ENCODE measurements at places on chromosomes 13 and 19. TPM values are rescaled to one million over a fixed set of nuclear protein-coding genes. Genes with fewer than 3 reads are reported as not detected.

GRCh38 chr13:77150651-77151050 lies 123.7 kb upstream of the FBXL3 start:
- DNase-seq = peak; percentile 17

DNA sequence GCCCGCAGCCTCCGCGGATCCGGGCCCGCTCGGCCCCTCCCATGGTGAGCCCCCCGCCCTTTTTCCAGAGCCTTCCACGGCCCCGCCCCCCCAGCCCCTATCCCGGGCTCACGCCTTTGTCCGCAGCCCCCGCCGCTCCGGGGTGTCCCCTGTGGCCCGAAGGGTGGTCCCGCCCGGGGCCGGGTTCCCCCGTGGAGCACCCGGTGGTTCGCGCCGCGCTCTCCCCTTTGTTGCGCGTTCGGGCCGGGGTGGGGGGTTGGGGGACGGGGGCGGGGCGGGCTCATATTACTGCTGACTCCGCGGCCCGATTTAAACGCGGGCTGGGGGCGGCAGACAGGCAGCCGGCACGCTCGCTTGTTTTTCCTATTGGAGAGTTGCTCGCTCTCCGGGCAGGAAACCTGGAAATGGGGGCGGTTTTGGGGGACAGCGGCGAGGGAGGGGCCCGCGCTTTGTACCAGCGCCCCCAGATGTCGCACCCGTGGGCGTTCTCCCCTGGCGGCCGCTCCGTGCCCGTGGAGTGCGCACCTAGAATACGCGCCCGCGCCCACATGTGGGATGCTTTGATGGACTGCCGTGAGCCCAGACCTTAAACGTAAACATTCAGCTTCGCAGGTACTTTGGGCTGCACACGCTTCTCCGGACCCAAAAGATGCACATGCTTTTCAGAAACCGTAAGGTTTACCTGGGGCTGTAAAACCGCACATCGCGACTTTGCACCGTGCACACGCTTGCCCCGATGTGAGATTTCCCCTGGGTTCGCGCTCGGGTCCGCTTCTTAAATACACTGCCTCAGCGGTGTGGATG lies 699 bp downstream of the PTOV1 start:
- DNase-seq = no peak

GRCh38 chr13:100115693-100116254 lies 26.9 kb downstream of the PCCA start:
- DNase-seq = no peak

- DNase-seq = peak; percentile 83
These were observed 20.5 kb upstream of the STRN4 start for GRCh38 chr19:46766569-46767317.

DNA sequence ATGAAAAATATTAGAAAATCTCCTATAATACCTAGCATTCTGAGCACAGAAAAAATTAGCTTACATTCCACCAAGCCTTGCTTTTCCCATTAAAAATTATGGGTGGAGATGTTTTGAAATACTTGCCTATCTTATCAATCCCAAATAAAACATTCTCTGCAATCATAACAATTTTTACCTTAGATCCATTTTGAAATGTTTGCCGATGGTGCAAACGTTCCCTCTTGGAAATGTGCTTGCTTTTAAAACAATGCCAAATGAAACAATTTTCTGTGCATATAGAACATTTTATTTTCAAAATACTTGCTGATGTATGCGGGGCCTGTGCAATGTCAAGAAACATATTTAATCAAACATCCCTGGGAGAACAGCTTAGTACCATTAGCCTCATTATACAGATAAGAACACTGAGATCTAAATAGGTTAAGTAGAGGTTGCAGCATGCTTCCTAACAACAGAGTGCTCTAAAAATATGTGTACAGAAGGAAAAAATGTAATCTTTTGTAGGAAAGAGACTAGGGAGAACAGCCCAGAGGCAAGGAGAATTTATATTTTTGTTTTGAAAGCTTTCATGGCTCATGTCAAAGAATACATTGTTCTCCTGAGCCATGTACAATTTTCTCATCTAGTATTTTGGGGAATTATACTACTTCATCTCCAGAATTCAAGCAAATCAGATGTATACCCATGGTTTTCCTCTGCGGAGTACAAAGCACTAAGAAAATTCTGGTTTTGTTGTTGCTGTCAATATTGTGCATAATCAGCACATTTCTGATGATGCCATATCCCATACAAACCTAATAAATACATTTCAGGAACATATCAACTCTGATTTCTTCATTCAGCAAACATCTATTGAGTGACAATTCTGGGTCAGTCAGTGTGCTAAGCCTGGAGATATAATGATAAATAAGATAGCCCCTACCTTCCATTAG lies 25.9 kb upstream of the FNDC3A start:
- no peak for DNase-seq

- no peak for DNase-seq
These were observed 139.2 kb upstream of the SOX21 start for GRCh38 chr13:94851576-94851975.

DNA sequence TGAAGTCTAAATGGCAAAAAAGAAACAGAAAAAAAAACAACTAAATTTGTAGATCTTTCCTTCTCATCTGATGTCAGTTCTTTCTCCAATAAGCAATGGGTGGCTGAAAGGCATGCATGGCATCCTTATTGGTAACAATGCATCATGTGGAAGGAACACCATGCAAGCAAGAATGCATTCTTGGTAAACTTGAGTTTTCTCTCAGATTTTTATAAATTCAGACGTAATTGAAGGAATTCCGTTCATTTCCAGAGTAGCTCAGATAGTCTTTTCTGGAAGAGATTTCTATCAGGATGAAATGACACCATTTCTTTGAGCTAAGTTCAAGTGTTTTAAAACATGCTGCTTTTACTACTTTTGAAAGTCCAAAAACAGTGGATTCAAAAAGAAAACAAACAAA lies 373.0 kb downstream of the COG6 start:
- no peak for DNase-seq

GRCh38 chr19:38849860-38850435 lies at the start of gene HNRNPL:
Gene HNRNPL (minus strand): TSS chr19:38849986. CDS start chr19:38849966, 20 bp downstream.
- DNase-seq = peak; percentile 100

GRCh38 chr19:56110515-56111448 lies 10.3 kb downstream of the ZNF787 start:
- peak; percentile 84 for DNase-seq

GRCh38 chr13:50915565-50915964 lies 6.0 kb downstream of the RNASEH2B start:
- no peak for DNase-seq

- DNase-seq = peak; percentile 77
These were observed 51.2 kb downstream of the NLRP12 start for GRCh38 chr19:53772943-53773342.

Gene FGF22
- not detected for total RNA-seq

Gene SCGB2B2
- 0.36 TPM for total RNA-seq

Gene B3GNT3
- total RNA-seq = not detected

Gene KIR2DL3
- total RNA-seq = not detected

Gene KIR2DL4
- total RNA-seq = not detected

Gene CERS1
- 0.36 TPM for total RNA-seq

Gene MRI1
- 35.4 TPM for total RNA-seq

All from osteoblast (primary cell).